ENCODE measurements at places on chromosomes 7 and 10. TPM values are rescaled to one million over a fixed set of nuclear protein-coding genes. Genes with fewer than 3 reads are reported as not detected.

GRCh38 chr7:105691680-105692564 lies 110.6 kb upstream of the EFCAB10 start:
- no peak for DNase-seq

DNA sequence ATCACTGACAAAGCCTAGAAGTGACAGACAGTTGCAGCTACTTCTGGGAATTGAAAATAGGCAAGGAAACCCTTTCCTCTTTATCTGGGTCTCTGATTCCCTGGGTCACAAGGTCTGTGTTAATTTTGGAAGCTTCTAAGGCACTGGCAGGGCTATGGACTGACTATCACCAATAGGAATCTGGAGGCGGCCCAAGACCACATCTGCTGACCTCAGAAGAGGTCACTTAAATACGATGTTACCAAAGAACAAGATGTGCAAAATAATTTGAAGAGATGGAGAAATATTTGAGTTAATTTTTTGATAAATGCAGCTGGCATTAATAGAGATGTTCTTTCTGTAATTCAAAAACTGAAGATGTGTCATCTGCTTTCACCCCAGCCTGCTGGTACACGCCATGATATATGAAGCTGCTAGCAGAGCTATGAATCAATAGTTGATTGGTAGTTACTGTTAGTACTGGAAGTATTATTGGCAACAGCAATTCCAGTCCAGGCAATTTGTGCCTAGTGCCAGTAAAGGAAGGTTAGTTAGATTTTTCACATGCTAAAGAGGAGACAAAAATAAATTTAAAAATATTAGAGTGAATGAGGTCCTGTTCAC lies 5.5 kb upstream of the STEAP4 start:
- no peak for DNase-seq

- no peak for DNase-seq
Observed at GRCh38 chr10:32538256-32538655, 92.3 kb downstream of the CCDC7 start.

DNA sequence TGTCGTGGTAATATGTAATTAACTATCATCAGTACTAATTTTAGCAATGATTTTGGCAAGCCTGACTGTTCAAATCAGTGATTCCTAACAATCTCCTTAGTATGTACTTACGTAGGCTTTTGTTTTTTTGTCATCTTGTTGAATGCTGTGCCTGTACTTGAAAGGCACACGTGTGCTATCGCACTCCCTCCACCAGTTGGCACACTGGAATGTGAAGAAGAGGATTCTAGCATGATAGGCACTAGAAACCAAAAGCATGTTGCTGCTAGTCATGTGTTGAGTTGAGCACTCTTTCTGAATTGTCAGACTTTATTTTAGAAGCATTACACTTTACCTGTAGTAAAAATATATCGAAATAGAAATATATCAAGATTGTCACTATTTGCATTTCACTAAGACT lies 59.1 kb downstream of the TASOR2 start:
- DNase-seq = no peak

MTG1 gene
- total RNA-seq = 31.8 TPM

LRRC4 gene
- 1.1 TPM for total RNA-seq

TMEM236 gene
- total RNA-seq = 0.07 TPM

SFRP4 gene
- total RNA-seq = not detected

Data from epithelial cell of proximal tubule (primary cell).